Activated CD4-positive, alpha-beta T cell treated with anti-CD3 and anti-CD28 coated beads, Interleukin-2, amount 10 ng/mL, durations not matched to agents 7 days and 5 days (primary cell): ENCODE measurements at places on chromosomes 2 and 18. TPM values are rescaled to one million over a fixed set of nuclear protein-coding genes. Genes with fewer than 3 reads are reported as not detected.

GRCh38 chr2:34849827-34850226 lies 1250.7 kb upstream of the FAM98A start:
- DNase-seq, result no peak
- no peaks in the 10 kb centered on the region for H3K36me3 ChIP-seq
- no peaks in the 10 kb centered on the region for H3K27me3 ChIP-seq
- H3K4me1 ChIP-seq, result no peaks in the 10 kb centered on the region
- no peak overlapping the region for H3K4me3 ChIP-seq

ALPP gene
- total RNA-seq, result not detected

DNA sequence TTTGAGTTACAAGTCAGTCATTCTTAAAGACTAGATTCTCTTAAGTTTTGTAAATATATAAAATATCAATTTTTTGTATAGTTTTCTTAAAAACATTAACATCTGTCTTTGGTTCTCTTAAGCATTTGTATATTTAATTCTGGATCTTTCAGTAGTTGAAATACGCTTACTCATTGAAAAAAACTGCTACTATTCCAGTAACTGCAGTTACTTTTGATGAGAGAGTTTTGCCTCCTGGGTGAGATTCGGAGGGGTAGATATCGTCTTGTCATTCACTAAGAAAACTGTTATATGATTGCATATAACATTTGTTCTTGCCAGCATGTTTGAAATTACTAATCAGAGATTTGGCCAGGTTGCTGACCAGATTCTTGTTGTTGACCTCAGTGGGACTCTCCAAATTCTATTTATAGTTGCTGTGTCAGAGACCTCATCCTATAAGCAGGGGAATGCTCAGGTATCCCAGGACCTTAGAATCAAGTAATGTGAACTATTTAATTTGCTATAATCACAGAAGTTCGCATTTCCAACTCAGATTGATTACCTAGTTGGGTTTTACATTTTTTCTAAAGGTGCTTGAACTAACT lies 7.9 kb downstream of the AGPS start:
- H3K27me3 ChIP-seq, result no peaks in the 10 kb centered on the region
- DNase-seq, result no peak
- no peak overlapping the region for H3K27ac ChIP-seq
- no peak overlapping the region for H3K4me3 ChIP-seq
- H3K36me3 ChIP-seq, result peaks cover 14% of the 10 kb centered on the region

GRCh38 chr18:68417166-68417799 lies 297.6 kb downstream of the TMX3 start:
- peaks cover 4% of the 10 kb centered on the region for H3K27me3 ChIP-seq
- no peak for DNase-seq
- H3K4me3 ChIP-seq, result no peak overlapping the region
- H3K36me3 ChIP-seq, result no peaks in the 10 kb centered on the region

DNA sequence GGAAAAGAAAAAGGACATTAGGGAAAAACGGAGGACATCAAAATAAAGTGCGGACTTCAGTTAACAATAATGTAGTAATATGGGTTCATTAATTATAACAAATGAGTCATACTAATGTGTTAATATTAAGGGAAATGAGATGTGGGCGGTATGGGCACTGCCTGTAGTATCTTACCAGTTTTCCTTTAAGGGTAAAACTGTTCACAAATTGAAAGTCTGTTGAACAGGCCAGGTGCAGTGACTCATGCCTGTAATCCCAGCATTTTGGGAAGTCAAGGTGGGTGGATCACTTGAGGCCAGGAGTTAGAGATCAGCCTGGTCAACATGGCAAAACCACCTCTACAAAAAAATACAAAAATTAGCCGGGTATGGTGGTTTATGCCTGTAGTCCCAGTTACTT lies 56.8 kb upstream of the PMAIP1 start:
- H3K4me1 ChIP-seq, result peaks cover 8% of the 10 kb centered on the region
- H3K4me3 ChIP-seq, result no peak overlapping the region
- no peaks in the 10 kb centered on the region for H3K27me3 ChIP-seq
- H3K27ac ChIP-seq, result no peak overlapping the region

DNA sequence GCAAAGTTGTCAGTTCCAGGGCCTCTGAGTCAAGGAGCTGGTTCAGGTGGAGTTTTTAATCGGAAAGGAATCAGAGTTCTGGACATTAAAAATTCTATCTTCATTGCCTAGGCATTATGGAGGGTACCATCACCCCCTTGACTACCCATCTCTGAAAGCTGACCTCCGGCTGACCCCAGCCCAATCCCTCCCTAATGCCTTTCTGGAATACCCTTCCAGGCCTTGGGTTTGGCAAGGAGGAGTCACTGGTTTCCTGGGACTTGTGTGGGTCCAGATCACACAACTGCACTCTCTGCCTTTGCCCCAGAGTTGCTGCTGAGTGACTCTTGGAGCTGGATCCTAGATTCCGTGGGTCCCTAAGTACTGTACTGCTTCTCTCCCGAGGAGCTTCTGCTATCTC lies 1.0 kb upstream of the OSR1 start:
- no peak for DNase-seq
- H3K4me3 ChIP-seq, result no peak overlapping the region
- H3K36me3 ChIP-seq, result peaks cover 3% of the 10 kb centered on the region
- H3K4me1 ChIP-seq, result peaks cover 44% of the 10 kb centered on the region
- no peak overlapping the region for H3K27ac ChIP-seq

GRCh38 chr18:77132369-77133050 lies at the start of gene MBP:
MBP (minus strand) TSS chr18:77132783; CDS start chr18:77105261, 27,522 bp downstream.
- H3K4me3 ChIP-seq, result peak within 1 kb of the TSS; percentile 94
- peak within 1 kb of the TSS; percentile 95 for H3K27ac ChIP-seq
- peaks cover 35% of the 10 kb centered on the region for H3K36me3 ChIP-seq
- peak; percentile 74 for DNase-seq

DNA sequence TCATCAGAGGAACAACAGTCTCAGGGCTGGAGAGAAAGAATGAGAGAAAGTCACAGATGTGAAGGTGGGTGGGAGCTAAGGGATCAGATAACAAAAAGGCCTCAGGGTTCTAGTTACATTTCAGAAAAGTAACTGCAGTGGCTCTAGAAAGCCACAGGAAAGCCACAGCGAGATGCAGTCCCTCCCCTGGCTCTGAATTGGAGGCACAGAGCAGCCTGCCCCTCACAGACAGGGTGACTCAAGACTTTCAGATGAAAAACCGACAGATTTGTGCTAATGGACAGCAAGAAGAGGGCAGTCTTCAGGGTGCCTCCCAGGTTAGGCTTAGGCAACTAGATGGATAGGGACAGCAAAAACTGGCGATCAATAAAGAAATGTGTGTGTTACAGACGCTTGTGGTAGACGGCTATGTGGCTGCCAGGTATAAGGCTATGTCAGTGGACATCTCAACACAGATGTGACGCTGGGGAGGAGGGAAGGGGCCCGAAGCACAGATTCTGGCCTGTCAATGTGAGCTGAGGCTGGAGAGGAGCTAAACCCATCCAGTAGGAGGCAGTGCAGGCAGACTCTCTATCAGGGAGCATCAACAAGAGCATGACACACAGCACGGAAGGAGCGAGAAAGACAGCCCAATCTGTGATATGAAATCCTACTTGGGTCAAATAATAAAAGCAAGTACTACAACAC lies 26.2 kb downstream of the UNC50 start:
- peaks cover 42% of the 10 kb centered on the region for H3K4me1 ChIP-seq
- H3K36me3 ChIP-seq, result peaks cover 65% of the 10 kb centered on the region
- no peaks in the 10 kb centered on the region for H3K27me3 ChIP-seq
- peak overlapping the region; percentile 80 for H3K27ac ChIP-seq
- peak; percentile 64 for DNase-seq

- no peak overlapping the region for H3K4me3 ChIP-seq
- H3K36me3 ChIP-seq, result no peaks in the 10 kb centered on the region
- no peaks in the 10 kb centered on the region for H3K4me1 ChIP-seq
- H3K27me3 ChIP-seq, result no peaks in the 10 kb centered on the region
Observed at GRCh38 chr2:80117401-80117800, 187.2 kb downstream of the LRRTM1 start.

GRCh38 chr2:121860033-121860757 lies 104.7 kb downstream of the TSN start:
- H3K4me3 ChIP-seq, result no peak overlapping the region
- H3K36me3 ChIP-seq, result no peaks in the 10 kb centered on the region
- DNase-seq, result no peak
- H3K27ac ChIP-seq, result no peak overlapping the region
- no peaks in the 10 kb centered on the region for H3K4me1 ChIP-seq

- H3K27ac ChIP-seq, result no peak overlapping the region
- DNase-seq, result no peak
- no peaks in the 10 kb centered on the region for H3K27me3 ChIP-seq
- no peak overlapping the region for H3K4me3 ChIP-seq
- no peaks in the 10 kb centered on the region for H3K36me3 ChIP-seq
Observed at GRCh38 chr2:22626621-22627020, 758.4 kb upstream of the KLHL29 start.

DNA sequence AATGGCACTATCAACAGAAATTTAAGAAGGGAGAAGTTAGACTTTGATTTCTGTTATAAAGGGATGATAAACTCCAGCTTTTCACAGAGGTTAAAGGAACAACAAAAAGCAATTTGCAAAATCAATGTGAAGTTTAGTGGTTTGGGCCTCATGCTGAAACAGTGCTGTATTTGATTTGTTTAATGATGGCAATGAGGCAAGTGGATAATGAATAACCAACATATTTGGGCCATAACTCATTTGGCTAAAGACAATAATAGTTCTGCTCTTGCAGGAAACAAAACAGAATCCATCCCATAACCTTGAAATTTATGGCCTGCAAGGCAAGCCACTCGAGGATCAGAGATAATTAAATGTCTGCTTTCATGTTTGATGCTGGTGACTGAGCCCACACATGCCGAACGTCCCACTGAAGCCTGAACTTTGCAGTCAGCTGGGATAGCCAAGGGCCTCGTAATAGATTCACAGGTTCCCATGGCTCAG lies 56.5 kb downstream of the TPGS2 start:
- H3K36me3 ChIP-seq, result no peaks in the 10 kb centered on the region
- no peak overlapping the region for H3K4me3 ChIP-seq
- H3K27me3 ChIP-seq, result no peaks in the 10 kb centered on the region
- H3K4me1 ChIP-seq, result peaks cover 10% of the 10 kb centered on the region
- no peak overlapping the region for H3K27ac ChIP-seq

NT5C1B gene
- not detected for total RNA-seq

DNA sequence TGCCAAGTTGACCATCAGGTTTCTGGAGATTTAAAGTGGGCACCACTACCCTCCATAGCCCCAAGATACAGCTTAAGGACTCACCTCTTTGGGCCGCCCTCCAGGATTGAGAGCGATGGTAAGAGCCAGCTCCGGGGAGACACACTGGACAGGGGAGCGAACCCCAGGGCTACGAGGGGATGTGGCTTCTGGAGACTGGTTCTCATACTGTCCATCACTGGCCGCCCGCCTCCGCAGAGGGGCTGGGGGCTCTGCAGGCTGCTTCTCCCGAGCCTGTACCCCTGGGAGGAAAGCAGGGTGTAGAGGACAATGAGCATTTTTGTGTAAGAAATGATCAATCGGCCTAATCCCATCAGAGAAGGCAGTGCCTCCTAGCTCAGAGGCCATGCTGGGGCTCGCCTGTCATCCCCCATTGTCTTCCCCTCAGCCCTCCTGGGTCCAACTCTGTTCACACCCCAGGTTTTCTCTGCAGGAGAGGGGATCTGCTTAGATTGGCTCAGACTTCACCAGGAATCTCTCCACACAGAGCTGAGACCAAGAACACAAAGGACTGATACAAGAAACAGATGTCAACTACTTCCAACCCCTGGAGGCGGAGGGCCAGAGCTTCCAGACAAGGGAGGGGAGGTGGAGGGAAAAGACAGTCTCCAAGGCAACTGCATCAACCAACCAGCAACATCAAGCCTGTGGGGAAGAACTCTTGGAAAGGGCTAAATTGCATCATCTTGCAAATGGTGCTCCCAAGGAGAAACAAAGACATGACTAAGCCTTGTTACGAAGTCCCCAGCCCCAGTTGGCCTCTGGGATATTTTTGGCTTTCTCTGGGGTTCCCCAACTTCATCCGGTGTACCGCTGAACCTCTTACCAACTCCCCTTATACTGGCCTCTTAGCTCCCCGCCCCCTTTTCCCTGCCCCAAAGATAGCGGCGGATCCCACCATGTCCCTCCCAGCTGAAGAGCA lies 166.6 kb downstream of the TNS1 start:
- H3K4me1 ChIP-seq, result no peaks in the 10 kb centered on the region
- no peaks in the 10 kb centered on the region for H3K27me3 ChIP-seq
- no peak overlapping the region for H3K4me3 ChIP-seq
- H3K36me3 ChIP-seq, result no peaks in the 10 kb centered on the region
- no peak overlapping the region for H3K27ac ChIP-seq
- DNase-seq, result no peak

GPAT2 gene
- 3.3 TPM for total RNA-seq

CNGA3 gene
- not detected for total RNA-seq

ACVR1C gene
- total RNA-seq, result 2.2 TPM

DNA sequence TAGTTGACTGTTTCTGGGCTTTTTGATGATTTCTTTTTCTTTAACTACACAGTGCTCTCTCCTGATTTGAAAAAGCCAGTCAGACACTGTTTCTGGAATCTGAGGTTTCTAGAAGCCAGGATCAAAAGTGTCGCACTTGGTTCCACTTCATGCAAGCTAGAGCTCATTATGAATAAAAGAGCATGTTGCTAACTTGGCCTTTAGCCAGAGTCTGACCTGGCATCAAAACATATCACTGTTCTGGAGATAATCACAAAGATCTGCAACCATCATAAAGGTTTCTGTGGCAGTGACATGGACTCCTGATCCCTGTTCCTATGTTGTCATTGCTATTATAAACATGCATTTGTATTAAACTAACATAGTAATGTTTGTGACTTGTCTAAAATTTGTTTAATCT lies 76.1 kb upstream of the MAPRE2 start:
- H3K4me3 ChIP-seq, result no peak overlapping the region
- no peaks in the 10 kb centered on the region for H3K36me3 ChIP-seq
- H3K27ac ChIP-seq, result no peak overlapping the region

CYP27C1 gene
- total RNA-seq, result not detected
